ENCODE measurements at places on chromosomes 7 and 10.

GRCh38 chr7:17299483-17299991 is 1.1 kb downstream of the AHR start:
- DNase-seq, result no peak

DNA sequence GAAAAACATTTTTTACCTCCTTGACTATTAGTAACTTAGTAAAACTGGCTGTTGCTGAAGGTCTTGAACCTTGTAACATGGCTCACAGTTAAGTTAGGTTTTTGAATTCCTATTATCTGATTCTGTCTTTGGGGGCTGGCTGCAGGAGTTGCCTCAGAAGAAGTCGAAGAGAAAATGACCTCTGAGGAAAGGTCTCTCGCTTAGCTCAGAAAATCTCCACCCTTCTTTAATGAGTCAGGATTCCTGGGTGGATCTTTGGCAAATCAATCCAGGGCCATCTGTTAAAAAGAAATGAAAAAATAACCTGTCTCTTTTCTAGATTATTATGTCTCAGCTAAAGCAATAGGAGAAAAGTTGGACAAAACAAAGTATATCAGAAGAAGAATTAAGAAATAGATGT is 267.8 kb upstream of the SEMA3C start:
- no peak for DNase-seq

DNA sequence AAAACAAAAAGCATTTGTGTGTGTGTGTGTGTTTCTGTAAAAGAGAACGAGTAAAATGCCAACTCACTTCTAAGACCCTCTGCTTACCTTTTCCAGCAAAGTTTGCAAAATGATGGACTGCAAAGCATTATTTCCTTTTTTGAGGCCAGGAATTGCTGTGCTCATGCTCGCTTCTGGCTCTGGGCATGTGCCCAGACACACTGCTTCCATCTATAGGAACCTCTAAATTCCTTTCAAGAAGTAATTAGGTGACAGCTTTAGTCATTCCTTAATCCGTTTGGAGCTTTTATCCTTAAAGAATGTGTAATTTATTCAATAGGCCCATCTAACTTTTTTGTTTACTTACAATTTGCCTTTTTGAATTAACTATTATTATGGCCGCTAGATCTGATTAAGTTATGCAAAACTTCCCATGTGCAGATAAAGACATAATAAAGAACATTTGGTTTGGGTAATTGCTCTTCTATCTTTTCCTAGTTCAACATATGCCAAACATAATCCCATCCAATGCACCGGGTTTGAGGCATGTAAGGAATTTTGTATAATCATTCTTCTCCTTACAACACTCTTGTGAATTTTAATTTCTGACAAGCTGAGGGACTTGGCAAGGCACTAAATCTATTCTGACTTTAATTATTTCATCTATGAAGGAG is 34.7 kb downstream of the A1CF start:
- peak; percentile 25 for DNase-seq

DNA sequence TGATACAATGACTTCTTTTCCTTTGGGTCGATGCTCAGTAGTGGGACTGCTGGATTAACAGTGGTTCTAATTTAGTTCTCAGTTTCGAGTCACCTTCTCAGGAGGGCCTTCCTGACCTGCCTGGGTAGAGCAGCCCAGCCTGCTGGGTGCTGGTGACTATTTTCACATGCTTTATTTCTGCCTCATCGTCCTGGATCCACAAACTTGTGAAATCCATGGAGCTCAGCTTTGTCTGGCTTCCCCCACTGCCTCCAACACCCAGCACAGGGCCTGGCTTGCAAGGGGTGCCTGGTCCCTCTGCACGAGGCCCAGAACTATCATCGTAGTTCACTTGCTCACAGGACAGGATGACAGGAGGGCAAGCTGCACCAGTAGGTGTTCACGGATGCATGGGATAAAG is 46.9 kb downstream of the SPOCK2 start:
- DNase-seq, result no peak

GRCh38 chr7:20561466-20561865 is 54.0 kb upstream of the ABCB5 start:
- DNase-seq, result no peak

- no peak for DNase-seq
Measured at GRCh38 chr7:114639451-114639850, 224.8 kb downstream of the FOXP2 start.

DNA sequence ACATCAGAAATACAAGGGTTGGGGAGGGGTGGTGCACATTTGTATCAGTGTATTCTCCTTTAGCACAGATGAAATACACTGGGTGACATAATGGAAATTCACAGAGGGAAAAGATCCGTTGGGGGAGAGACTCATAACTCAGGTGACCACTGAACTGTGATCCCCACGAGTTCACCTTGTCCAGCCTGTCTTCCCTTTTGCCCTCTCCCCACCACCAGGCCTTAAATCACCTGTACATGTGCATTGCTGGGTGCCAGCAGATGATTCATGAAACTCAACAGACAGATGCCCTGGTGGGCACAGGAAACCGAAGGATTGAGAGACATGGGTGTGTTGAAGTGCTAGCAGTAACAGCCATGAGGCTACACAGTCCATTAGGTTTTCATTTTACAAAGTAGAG is 253.3 kb downstream of the PLXNA4 start:
- DNase-seq, result no peak

DNA sequence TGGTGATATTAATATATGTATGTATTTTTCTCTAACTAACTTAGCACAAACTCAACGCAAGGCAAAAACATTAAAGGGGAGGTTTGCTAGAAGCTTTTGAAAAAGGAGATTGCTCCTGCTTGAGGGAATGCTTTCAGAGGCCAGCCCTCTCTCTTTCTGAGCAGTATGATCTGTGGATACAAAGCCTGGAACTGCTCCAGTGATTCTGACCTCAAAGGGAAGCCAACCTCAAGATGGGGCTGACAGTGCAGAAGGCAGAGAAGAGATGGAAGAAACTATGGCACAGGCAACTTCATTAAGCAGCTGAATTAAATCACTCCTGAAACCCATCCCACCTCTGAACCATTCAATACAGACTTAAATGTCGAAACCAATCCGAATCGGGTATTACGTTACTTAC is 102.4 kb downstream of the USP6NL start:
- DNase-seq, result no peak

GRCh38 chr10:127657056-127657455 is 79.9 kb upstream of the FOXI2 start:
- DNase-seq, result no peak

DNA sequence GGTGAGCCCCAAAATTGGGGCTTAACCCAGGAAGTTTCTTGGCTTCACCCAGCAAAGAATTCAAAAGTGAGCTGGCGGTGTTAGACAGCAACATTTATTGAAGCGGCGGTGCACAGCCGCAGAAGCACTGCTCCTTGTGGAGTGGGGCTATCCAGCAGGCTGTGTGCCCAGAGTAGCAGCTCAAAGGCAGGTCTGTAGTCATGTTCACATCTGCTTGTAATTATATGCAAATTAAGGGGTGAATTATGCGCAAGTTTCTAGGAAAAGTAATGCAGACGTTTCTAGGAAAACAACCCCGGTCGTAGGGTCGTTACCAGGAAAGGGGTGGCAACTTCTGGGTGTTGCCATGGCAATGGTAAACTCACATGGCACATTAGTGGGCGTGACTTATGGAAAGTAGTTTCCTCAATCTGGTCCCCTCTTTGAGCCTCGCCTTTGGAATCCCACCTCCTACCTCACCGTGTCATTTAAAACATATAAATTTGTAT is 13.7 kb upstream of the KBTBD2 start:
- peak; percentile 87 for DNase-seq

DNA sequence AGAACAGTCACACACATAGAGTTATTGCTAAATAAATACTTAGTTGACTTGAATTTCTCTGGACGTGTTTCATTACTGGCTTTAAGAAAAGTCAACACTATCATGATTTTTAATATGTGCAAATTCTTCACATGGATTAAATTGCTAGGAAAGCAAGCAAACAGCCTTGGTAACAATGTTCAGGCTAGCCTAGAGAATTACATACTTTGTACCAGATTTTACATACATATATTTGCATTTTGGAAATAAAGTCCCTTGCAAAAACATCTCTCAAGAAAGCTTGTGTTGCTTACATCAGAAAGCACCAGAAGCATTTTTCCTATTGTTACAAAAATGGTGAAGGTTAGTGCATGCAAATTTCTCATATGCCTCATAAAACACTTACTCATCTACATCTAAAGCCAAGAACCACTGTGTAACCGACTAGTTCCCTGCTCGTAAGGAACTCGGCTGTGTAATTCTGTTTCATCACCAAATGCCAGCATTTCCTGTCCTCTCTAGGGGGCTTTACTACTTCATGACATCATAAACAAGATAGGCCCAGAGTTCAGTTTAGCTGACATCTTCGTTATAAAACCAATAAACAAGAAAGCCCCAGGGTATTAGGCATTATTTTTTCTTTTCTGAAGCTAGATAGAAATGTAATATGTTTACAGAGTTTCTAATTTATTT is 87.8 kb downstream of the CFAP58 start:
- peak; percentile 93 for DNase-seq

DNA sequence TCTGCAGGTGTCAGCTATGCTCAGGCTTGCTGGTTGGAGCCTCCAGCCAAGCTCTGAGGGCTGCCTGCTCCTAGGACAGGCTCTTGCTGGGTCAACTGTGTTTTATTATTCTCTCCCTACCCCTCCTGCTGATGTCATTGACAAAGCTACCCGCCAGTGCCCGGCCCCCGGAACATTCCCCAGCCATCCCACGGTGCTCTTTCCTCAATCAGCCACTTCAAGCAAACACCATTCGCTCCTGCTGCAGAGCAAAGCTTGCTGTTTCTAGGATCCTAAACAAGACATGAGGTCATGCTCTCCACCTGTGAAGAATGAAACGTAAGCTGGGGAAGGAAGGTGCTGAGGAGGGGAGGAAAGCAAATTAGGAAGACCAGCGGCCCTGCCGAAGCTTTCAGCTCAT is 2.1 kb upstream of the C10orf71 start:
- no peak for DNase-seq

DNA sequence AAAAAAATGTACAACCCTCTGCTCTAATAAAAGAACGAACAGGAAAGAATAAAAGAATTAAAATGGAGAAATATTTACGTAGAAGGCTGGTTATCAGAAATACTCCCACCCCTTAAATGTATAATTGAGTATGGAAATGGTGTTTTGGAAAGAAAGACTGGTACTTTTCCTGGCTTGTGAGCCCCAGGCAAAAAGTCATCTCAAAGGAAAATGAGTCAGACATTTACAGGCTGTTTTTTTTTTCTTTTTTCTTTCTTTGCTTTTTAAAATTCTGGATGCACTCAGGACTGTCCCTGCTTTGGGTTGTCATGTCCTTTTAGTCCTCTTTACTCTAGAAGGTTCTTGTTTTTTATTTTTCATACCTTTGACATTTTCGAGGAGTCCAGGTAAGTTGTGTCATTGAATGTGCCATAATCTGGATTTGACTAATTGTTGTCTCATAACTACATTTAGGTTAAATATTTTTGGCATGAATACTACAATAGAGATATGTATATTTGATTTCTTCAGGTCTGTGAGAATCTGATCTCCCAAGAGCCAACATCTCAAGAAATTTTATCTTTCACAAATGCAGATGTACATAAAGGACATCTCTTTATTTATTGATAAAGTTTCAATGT is 313.0 kb upstream of the GLI3 start:
- peak; percentile 12 for DNase-seq

DNA sequence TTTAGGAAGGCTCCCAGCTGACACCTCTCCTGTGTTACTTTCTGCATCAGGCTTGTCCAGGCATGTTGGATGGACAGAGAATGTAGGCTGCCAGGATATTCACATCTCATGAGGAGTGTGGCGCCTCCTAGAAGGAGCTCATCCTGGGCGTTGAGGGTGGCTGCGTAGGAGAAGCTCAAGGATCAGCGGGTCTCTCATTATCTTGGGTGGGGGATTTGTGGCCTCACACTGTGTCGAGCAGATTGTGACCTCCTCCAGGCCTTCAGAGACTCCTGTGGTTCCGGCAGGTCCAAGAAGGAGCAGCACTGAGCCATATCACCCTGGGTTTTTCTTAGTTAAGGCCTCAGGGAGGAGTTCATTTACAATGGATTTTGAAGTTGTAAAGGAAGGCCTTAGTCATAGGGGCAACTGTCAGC is 8.7 kb upstream of the COBL start:
- DNase-seq, result no peak

- no peak for DNase-seq
Measured at GRCh38 chr7:128207609-128208008, 33.5 kb upstream of the LEP start.

GRCh38 chr7:127390186-127390816 is 2.2 kb downstream of the ZNF800 start:
- DNase-seq, result no peak

- no peak for DNase-seq
Measured at GRCh38 chr10:47058032-47058702, 146.9 kb downstream of the PTPN20 start.

DNA sequence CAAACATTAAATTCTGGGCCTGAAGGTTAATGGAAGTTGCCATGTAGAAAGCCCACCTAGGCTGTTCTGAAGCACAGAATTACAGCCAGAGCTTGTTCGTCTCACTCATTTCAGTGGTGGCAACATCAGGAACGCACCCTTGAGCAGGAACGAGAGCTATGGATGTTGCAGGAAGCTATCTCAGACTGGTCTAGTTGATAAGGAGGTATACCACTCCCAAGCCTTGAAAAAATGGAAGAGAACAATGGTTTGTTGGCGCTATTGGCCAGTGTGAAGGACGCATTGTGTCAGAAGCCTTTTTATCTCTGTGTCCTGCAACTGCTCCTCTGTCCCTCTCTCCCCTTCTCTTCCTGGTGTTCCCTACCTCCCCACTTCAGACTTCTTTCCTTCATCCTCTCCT is 60.9 kb upstream of the RAPGEF5 start:
- no peak for DNase-seq

- DNase-seq, result no peak
Measured at GRCh38 chr7:90965211-90965610, 299.0 kb upstream of the FZD1 start.

GRCh38 chr10:18226336-18226735 is 86.1 kb downstream of the CACNB2 start:
- DNase-seq, result no peak

- DNase-seq, result no peak
Measured at GRCh38 chr7:101896316-101896715, 78.9 kb downstream of the CUX1 start.

DNA sequence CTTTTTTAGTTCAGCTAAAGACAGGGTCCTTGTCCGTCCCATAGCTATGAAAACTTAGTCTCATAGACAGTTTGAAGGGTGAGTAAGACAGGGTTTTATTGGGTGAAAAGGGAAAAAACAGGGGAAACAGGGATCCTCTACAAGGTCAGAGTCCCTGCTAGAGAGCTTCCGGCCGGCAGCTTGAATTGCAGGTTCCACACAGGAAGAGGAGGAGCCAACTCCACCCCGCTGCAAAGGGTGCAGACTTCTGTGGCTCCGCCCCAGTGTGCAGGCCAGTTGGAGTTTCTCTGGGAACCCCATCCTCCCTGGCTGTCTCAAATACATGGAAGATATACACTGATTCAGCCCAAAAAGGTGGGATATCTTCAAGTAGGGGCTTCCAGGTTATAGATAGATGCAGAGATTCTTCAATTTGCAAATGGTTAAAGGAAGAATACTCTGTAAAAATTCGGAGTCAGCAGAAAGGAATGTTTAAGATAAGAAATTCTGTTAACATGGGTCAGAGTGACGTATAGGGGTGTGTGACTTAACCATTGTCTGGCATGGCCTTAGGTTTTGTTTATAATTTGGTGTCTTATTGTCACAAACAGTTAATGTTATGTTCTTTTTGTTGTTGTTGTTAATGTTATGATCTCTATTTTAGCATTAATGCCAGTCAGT is 34.6 kb upstream of the HECW1 start:
- peak; percentile 85 for DNase-seq
